ENCODE measurements at places on chromosomes 2 and 18.

DNA sequence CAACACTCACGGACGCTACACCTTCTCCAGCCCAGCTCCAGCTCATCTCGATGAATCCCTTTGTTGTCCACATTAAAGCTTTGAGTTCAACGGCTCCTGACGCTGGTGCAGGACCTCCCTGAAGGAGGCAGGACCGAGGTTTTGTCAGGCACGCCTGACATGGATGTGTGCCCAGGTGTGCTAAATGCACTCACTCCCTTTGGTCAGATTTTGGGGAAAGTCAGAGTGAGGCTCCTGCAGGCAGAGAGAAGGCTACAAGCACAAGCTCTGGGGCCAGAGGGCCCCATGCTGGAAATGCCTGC, 78.6 kb downstream of the NDUFA10 start:
- no peak for DNase-seq

DNA sequence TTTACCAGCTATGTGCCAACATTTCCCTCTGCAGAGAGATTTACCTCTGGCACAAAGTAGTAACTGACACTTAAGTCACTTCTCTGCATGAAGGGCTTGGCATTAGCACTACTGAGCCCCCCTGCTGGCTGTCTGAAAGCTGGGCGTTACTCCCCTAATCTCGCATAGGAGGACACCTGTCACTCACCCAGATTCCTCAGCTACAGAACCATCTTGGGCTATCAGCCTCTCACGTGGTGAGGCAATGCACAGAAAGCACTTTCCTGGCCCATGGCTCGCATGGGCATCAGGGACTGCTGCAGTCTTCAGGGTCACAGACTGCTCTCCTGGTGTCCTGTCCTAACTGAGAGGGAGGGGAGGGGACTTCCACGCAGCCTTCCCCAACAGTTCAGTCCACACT, 12.0 kb downstream of the SERPINE2 start:
- DNase-seq, result no peak

DNA sequence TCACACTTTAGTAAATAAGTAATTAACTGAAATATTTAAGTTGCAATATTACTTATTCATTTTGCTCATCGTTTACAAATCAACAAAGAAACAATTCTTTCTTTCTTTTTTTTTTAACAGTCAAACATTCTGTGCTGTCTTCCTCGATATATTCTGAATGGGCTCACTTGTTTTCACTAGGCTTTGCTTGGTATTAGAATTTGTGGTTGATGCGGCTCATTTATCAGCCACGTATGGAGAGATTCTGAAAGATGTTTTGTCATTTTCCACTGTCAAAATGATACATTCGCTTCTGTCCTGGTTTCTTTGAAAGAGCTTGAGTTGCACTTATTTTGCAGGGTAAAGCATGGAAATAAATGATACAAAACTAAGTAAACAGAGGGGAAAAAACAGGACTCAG, 323.7 kb downstream of the LRRTM1 start:
- DNase-seq, result no peak

- DNase-seq, result no peak
Observed at GRCh38 chr2:84823229-84823628, 57.7 kb downstream of the TRABD2A start.

DNA sequence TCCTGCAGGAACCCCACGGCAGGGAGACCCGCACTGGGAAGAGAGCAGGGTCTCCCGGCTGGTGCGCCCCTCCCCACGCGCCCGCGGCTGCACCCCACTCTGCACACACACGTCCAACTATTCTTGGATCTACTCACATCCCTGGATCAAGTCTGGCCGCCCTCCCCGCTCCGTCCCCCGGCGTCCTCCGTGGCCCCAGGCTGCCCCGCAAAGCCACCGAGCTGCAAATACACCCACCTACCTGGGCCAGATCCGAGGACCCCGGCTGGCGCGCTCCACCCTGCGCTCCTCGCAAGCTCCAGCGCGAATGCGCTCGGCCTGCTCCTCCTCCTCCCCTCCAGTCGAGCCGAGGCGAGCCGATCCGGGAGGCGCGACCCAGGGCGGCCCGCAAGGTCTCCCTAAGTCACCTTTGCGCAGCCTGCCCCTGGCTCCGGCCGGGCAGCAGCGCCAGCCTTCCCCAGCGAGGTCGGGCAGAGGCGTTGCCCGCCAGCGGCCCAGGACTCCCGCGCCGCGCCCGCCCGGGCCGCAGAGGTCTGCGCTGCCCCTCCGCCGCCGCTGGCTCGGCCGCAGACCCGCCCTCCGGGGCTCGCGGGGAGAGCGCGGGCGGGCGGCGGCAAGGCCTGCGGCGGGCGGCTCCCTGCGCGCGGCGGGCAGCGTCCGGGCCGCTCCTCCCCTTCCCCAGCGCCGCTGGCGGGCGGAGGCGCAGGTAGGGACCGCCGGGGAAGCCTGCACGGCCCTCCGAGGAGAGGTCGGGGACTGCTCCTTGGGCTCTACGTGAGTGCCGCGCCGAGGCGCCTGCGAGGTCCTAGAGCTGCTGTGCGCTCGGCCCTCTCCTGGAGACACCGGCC, 126.0 kb downstream of the OSBPL1A start:
- DNase-seq, result peak; percentile 65

DNA sequence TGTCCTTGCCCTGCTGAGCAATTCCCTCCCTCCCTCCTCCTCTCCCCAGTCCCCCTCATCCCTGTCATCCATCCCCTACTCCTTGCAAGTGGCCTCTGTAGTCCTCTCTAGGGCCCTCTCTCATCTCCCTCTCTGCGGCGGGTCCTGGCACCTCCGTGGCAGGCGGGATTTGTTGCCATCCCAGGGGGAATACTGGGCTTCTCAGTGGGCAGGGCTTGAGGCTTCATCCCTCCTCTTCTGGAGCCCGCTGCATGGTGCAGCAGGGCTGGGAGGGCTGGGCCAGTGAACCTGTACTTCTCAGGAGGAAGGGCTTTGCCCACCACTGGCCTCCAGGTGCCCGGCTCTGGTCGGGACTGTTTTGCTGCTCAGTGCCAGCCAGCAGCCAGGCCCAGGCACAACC, 216.2 kb downstream of the TFCP2L1 start:
- no peak for DNase-seq

GRCh38 chr2:20449501-20450200, 2.8 kb downstream of the RHOB start:
- DNase-seq, result no peak

GRCh38 chr2:126627643-126628042, 28.3 kb upstream of the GYPC start:
- no peak for DNase-seq

DNA sequence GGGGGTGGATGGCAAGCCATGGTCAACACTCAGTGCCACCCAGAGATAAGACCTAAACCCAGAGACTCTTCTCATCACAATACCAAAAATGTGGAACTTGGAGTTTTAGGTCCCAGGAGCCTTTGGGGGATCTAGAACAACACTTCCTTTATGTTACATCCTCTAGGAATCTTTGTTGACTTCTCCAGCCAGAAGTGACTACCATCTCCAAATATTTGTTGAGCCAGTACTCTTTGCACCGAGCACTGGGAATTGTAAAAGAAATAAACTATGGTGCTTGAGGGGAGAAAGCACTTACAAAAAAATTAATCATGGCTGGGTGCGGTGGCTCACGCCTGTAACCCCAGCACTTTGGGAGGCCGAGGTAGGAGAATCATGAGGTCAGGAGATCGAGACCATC, 120.0 kb upstream of the TMEM200C start:
- no peak for DNase-seq

DNA sequence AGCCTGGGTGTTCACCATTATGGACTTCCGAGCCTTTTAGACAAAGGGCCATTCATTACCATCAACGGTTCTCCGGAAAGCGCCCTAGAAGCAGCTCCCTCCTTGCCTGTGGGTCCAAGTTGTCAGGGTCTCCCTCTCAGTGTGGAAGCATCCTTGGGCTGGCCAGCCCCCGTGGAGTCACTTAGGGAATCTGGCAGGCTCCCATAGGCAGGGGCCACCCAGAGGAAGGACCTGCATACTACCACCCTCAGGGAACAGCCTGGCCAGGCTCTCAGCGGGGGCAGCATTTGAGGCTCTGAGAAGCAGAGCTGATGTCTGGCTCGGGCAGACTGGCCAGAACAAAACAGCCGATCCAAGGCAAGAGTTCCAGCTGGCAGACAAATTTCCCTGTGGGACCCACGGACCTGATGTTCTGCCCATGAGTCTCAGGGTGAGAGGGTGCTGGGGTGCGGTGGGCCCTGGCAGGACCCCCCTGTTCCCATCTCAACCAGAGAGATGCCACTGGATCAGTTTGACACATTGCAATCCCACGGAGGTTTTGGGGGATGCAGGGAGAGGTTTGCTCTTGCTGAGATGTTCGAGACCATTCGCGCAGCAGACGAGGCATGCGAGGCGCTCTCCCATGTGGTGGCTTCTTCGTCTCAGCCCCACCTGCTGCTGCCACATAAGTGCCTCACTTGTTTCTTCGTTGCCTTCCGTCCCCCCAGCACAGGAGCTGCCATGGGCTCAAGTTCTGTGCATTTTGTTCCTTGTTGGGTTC, 56.9 kb downstream of the ACKR3 start:
- DNase-seq, result no peak

DNA sequence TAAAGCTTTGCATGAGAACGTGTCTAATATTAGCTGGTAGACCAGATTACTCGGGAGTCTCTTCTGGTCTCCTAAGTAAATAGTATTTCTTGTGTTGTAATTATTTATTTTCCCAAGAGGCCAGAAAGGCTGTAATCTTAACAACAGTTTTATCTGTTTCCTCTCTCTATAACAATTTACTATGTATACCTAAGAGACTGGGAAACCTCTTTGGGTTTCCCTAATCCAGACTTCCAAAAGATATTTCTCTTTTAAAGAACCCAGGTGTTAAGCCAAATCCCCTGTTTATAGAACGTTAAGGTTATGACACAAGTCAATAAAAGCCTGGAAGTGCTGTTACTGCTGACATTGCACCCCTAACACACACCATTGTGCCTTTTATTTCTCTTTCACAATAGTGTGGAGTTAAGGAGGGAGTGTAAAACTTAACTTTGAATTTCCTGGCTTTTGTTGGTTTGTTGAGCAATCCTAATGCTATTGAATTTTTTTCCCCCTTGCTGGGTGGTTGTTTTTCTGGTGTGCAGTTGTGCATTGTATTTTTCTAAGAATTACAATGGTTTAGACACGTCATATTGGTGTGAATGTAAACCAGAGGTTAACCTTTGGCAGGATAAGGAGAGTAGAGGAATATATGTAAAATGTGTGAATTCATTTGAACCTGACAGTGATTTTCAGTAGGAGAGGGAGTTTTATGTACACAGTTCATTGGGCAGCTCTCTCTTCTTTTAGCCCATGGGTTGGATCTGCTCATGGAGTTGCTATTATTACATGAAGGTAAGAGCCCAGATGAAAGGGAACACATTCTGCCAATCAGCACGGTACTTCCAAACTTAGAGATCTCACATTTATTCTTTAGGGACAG, 192.8 kb downstream of the MTX2 start:
- DNase-seq, result no peak

- DNase-seq, result no peak
Observed at GRCh38 chr18:79018911-79019310, 39.3 kb downstream of the SALL3 start.

Measured in NCI-H1105 (cell line).